ENCODE measurements at places on chromosomes 1 and 21.

DNA sequence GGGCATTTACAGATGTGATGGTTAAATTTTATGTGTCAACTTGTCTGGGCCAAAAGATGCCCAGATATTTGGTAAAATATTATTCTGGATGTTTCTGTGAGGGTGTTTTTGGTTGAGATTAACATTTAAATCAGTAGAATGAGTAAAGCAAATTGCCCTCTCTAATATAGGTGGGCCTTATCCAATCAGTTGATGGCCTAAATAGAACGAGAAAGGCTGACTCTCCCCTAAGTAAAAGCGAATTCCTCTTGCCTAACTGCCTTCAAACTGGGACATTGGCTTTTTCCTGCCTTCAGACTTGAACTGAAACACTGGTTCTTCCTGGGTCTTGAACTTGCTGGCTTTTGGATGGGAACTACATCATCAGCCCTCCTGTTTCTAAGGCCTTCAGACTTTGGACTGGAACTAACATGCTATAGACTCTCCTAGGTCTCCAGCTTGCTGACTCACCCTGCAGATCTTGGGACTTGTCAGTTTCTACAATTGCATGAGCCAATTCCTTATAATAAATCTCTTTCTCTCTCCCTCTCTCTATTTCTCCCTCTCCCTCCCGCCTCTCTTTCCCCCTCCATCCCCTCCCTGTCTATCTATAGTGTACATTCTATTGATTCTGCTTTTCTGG, 10.2 kb upstream of the NAV1 start:
- no peak for DNase-seq

GRCh38 chr1:109281680-109282496, 1.1 kb downstream of the PSRC1 start:
- no peak for DNase-seq

GRCh38 chr21:46515109-46515508, 56.4 kb downstream of the DIP2A start:
- DNase-seq = no peak

- DNase-seq = no peak
Observed at GRCh38 chr1:243549791-243550190, 293.9 kb downstream of the SDCCAG8 start.

- DNase-seq = no peak
Observed at GRCh38 chr1:235708390-235708962, 58.9 kb upstream of the GNG4 start.

DNA sequence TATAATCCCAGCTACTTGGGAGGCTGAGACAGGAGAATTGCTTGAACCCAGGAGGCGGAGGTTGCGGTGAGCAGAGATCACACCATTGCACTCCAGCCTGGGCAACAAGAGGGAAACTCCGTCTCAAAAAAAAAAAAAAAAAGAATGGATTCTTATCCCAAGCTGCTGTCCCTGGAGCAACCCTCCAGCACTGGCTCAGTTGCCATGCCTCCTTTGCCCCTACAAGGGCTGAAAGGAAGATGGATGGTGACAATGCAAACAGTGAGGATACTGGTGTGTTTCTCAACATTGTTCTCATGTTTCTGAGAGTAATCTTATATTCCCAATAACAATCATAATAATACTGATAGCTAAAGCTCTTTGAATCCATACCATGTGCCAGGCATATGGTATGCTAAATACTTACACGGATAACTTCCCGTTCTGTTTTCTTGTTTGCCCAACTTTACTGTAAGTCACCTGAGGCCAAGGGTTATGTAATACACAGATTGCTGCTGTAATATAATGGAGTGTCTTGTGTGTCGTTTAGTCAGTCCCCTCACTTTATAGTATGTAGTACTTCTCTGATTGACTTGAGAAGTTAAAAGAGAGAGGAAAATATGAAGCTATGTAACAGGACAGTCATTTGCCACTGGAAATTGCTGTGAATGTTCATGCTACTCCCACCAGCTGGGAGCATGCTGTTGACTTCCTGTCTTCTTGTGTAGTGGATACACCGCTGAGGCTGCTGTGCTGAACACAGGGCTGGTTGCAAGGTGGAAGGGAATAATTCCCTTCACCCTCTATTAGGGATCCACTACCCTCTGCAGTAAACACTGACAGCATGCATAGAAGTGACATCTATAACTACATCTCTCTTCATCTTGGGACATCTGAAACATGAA, 153.6 kb downstream of the CNIH3 start:
- no peak for DNase-seq

DNA sequence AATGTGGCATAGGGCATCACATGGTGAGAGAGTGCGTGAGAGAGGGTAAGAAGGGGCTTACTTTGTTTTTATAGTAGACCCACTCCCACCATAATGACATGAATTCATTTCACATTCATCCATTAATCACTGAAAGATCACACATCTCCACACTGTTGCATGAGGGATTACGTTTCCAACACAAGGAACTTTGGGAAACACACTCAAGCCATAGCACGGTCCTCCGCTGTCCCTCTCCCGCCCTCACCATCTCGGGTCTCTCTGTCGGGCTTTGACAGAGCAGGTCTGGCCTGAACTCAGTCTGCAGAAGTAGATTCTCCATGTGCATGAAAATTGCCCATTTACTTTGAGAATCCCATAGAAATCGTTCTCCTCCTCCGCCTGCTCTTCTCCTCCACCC, 312.2 kb downstream of the MATN1 start:
- DNase-seq = no peak

GRCh38 chr1:30991862-30992606, 73.5 kb downstream of the PUM1 start:
- DNase-seq = no peak

GRCh38 chr21:29534448-29534847, 235.7 kb downstream of the BACH1 start:
- DNase-seq = no peak

- DNase-seq = no peak
Observed at GRCh38 chr1:110495926-110496600, 22.9 kb downstream of the KCNA10 start.

DNA sequence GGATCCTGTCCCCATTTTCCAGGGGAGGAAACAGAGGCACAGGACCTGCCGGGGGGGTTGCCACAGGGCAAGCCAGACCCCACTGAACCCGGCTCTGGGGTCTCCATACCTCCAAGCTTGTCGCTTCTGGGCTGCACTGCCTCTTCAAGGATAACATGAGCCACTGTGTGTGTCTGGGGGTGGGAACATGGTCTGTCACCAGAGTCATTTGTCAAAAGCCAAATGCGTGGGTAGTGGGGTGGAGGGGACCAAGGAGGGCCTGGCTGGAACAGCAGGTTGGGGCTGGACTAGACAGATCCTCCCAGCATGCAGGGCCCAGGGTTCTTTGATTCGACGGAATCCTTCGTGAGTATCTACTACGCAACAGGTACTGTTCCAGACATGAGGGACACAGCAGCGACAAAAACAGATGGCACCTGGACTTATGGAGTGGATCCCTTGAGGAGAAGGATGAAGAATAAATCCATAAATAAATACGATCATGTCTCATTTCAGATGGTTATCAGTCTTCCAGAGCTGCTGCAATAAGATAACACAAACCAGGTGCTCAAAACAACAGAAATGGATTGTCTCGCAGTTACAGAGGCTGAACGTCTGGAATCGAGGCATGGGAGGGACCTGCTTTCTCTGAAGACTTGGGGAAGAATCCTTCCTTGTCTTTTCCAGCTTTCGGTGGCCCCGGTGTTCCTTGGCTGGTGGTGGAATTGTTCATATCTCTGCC, 28.7 kb downstream of the C1QB start:
- no peak for DNase-seq

- DNase-seq = peak; percentile 34
Observed at GRCh38 chr1:29502911-29503840, 266.9 kb downstream of the PTPRU start.

- DNase-seq = no peak
Observed at GRCh38 chr1:52674497-52675384, 23.4 kb downstream of the COA7 start.

DNA sequence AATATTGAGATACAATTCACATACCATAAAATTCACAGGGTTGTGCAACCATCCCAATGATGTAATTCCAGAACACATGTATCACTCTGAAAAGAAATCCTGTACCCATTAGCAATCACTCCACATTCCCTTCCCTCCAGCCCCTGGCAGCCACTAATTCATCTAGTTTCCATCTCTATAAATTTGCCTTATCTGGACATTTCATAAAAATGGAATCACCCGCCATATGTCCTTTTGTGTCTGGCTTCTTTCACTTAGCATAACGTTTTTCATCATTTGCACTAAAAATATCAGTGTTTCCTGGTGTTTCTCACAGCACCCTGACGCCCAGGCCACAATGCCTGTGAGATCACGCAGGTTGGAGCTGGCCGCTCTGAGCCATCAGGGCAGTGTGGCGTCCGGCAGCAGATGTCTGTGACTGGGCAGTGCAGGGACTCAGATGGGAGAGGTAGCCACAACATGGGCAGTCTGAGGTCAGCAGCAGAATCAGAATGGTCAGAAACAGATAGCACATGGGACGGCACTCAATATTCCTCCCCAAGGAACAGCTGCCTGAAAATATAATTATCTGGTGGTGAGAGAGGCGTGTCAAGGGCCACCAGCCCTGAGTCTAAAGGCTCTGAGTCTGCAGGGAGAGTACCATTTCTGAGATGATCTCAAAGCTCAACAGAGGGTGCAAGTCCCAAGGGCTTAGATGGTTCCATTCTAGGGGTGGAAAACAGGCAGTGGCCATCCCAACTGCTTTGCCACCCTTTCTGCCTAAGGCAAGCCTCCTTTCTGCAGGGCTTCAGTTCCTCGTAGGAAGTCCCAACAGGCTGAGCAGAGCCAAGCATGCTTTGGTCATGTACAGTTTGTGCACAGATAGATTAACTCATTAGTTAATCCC, 129.4 kb upstream of the EDN2 start:
- DNase-seq = no peak

- no peak for DNase-seq
Observed at GRCh38 chr1:176111835-176112234, 95.3 kb downstream of the COP1 start.
